ENCODE measurements at places on chromosomes 3 and 15.

- DNase-seq, result no peak
These were observed 40.6 kb downstream of the ADAMTSL3 start for GRCh38 chr15:83694536-83694935.

DNA sequence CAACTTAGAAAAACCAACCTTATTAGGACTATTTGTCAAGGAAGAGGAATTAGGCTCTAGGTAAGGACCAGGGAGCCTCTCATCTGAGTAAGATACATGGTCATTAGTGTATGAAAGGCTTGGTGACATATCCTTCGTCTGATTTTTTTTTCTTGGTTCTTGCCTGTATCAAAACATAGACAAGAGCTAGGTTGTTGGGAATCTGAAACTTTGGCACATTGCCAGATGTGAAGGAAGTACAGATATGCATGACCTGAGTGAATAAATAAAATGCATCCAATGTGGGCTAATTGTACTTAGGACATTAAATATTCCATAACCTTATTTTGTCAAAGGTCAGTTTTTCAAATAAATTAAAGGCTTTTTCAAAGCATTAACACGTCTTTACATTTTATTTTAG lies 151.8 kb downstream of the SYNPR start:
- DNase-seq, result no peak

- no peak for DNase-seq
These were observed 139.2 kb downstream of the NUP210 start for GRCh38 chr3:13280811-13281506.

DNA sequence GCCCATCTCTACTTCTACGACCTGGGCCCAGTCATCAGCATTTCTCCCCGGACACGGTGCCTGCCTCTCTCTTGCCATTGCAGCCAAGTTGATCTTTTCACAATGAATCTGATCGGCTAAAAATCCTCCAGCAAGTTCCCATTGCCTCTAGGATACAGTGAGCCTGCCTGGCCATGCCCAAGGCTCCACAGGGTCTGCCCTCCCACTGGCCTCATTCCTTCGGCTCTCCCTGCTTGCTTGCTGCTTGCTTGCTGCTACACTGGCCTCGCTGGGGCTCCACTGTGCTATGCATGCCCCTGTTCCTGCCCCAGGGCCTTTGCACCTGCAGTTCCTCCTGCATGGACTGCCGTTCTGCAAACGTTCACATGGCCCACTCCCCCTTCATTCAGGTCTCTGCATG lies 2.0 kb downstream of the ABTB1 start:
- no peak for DNase-seq

DNA sequence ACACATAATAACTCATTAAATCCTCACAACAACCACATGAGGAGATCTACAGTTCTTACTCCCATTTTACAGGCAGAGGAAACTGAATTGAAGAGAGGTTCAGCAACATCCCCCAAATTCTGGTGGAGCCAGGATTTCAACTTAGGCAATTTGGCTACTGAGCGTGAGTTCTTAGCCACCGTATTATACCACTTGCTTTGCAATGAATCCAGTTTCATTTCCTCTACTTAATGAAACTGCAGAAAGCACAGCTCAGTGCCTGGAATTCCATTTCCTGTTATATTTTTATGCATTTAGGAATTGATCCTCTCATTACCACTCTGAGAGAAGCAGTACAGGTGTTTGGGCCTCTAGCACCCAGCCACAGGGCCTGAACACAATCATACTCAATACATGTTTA lies 4.3 kb downstream of the ZNF860 start:
- no peak for DNase-seq

DNA sequence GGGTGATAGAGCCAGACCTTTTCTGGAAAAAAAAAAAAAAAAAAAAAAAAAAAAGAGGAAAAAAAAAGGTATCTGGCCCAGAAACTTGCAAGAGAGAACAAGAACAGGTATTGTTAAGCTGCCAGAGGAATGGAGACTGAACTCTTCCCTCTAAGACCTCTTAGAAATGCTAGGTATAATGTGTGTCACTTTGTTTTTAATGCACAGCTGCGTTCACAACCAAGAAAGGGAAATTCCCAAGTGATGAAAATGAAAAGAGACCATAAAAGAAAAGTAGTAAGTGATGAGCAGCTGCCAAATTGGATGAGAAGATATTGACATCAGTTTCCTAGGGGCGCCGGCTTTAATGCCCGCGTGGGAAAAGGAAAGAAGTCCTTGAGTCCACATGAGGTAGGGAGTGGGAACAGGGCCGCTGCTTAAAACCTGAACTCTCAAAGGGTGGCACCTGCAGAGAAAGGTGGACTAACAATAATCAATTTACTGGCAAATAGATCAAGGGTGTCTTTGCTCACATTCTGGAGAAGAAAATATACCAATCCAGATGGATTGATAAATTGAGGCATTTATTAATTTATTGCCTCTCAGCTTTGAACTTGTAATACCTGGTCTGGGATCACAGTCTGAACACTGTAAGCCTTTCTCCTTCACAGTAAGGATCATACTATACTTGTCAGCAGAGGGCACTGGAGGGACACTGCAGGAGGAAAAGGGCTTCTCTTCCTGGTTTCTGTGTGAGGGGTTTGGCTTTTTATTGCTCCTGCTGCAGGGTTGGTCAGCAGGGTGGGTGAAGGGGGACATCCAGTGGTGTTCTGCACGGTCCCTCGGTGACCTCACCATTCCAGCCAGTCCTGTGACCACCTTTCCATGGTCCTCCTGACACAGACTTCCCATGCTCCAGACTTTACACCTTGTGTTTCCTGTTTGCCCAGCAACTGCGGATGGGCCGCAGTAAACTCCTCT lies 131.6 kb downstream of the AQP9 start:
- no peak for DNase-seq

- DNase-seq, result no peak
These were observed 90.1 kb downstream of the FBN1 start for GRCh38 chr15:48555241-48555881.

GRCh38 chr3:133489466-133490085 lies 83.9 kb upstream of the CDV3 start:
- DNase-seq, result no peak

DNA sequence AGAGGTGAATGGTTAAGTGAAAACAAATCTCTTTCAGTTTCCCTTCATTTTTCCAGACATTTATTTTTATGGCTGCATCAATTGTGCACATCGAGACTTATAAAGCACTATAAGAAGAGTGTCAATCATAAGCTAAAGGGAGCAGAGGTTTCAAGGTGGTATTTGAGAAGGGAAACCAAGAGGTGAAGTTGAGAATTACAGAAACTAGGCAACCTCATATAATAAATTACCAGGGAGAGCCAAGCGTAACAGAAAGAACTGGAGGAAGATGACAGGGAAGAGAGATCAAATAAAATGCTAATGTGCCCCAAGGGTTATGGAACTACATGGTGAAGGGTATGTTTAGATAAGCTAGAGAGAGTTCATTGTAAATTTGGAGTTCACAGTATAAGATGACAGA lies 6.3 kb upstream of the CCDC54 start:
- no peak for DNase-seq

- no peak for DNase-seq
These were observed 485.2 kb upstream of the BCHE start for GRCh38 chr3:166322391-166322790.

DNA sequence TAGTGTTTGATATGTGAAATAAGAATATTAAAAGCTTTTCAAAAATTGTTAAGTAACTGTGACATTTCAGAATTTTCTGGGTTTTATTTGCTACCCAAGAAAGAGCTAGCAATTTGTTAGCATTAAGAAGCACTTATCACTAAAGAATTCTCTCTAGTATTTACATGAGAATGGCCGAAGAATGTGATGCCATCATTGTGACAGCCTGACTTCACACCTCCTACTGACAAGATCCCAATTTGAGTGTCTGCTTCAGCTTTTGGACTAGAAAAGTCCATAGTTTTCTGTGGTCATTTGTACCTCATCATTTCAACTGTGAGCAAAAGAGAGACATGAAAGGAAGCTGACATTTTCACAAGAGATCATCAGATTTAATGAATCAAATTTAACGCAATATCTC lies 548.1 kb upstream of the AGTR1 start:
- DNase-seq, result no peak

- no peak for DNase-seq
These were observed 28.1 kb upstream of the SLC35G2 start for GRCh38 chr3:136790786-136791185.

- no peak for DNase-seq
These were observed 20.6 kb downstream of the SNAPC5 start for GRCh38 chr15:66477011-66477410.

DNA sequence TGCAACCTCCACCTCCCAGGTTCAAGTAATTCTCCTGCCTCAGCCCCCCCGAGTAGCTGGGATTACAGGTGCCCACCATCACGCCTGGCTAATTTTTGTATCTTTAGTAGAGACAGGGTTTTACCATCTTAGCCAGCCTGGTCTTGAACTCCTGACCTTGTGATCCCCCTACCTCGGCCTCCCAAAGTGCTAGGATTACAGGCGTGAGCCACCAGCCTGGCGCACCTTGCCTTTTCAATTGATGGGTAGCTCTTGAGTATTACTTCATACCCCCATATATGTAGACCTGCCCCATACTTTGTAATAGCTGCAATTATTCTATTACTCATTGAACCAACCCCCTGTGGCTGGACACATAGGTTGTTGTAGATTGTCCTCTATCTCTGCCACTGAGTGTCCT lies 101.3 kb downstream of the LRRK1 start:
- no peak for DNase-seq

- DNase-seq, result no peak
These were observed 37.0 kb downstream of the PIK3R4 start for GRCh38 chr3:130709671-130710070.

GRCh38 chr15:50229336-50229735 lies 36.2 kb downstream of the HDC start:
- no peak for DNase-seq

GRCh38 chr15:78360367-78360801 lies 20.2 kb downstream of the CRABP1 start:
- no peak for DNase-seq

DNA sequence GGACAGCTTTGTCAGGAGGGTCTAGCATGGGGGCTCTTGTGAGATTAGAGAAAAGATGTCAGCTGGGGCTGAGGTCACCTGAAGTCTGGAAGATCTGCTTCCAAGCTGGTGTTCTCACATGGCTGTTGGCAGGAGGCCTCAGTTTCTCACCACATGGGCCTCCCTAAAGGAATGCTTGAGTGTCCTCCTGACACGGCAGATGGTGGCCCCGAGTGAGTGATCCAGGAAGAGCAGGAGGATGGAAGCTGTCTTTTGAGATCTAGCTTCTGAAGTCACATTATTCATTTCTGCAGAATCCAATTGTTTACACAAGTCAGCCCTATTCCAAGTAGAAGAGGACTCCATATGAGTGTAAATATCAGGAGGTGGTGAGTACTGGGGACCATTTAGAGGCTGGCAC lies 344.0 kb upstream of the PROK2 start:
- DNase-seq, result no peak

DNA sequence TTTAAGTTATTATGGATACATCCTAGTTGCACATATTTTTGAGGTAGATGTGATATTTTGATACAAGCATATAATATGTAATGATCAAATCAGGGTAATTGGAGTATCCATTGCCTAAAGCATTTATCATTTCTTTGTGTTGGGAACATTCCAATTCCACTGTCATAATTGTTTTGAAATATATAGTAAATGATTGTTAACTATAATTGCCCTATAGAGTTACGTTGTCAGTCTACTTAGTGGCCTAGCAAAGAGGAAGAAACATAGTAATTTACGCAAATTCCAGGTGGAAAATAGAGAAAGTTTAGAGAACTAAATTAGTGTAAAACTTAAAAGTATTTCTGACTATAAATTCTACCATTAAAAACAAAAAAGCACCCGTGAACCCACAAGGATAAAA lies 24.9 kb downstream of the NXPE3 start:
- DNase-seq, result no peak

- no peak for DNase-seq
These were observed 18.1 kb upstream of the TRAT1 start for GRCh38 chr3:108804437-108804836.

GRCh38 chr3:141933421-141934300 lies 57.2 kb downstream of the ATP1B3 start:
- DNase-seq, result no peak

DNA sequence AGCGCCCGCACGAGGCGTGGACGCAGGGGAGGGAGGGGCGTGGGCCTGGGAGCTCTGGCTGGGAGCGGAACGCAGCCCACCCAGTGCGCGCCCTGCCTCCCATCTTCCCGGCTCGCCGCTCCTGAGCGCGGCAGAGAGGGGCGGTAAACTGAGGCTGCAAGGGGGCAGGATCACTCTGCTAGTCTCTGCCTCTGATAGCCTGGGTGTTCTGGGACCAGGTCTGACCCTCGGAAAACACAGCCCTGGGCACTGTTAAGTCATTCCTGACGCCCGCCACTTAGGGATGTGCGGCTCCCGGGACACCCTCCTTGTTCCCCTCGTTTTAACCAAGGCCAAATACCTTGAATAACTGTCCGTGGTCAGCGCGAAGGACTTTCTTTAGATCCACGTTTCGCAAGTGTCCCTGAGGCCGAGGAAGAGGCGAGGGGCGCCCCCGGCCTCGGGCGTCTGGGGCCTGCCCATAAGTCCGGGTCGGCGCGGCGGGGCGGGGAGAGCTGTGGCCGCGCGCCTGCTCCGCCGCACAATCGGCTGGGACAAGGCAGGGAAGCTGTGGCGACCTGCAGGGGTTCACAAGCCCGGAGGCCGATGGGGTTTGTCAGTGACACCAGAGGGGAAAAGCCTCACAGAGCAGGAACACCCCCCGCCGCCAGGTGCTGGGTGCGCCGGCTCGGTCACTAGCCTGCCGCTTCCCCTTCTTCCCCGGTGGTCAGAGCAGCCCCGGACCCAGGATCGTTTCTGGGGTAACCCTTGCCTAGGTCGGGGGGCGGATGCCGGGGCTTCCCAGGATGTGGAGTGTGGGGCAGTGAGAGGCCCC lies 1.5 kb downstream of the ITPKA start:
- no peak for DNase-seq

GRCh38 chr3:158936530-158937113 lies 134.8 kb downstream of the MFSD1 start:
- no peak for DNase-seq

GRCh38 chr3:52283306-52283705 lies 4.3 kb upstream of the GLYCTK start:
- DNase-seq, result no peak

GRCh38 chr3:18237251-18238005 lies 187.7 kb downstream of the SATB1 start:
- DNase-seq, result no peak

GRCh38 chr15:51970132-51970817 lies 1.3 kb downstream of the LEO1 start:
- DNase-seq, result no peak

- no peak for DNase-seq
These were observed 7.6 kb upstream of the TMEM44 start for GRCh38 chr3:194640829-194641228.

Measured in stimulated activated CD8-positive, alpha-beta memory T cell treated with anti-CD3 and anti-CD28 coated beads, Interleukin-15, amount 100 ng/mL, for 4 hours (primary cell).